ENCODE measurements at places on chromosomes 5 and 9.
A peak's percentile ranks its signal among the peaks of the same experiment; 100 is the strongest.

GRCh38 chr9:35938474-35939356 lies 19.2 kb downstream of the OR2S2 start:
- no peak for DNase-seq

GRCh38 chr5:132456296-132456986 lies 34.1 kb downstream of the IRF1 start:
- no peak for DNase-seq

DNA sequence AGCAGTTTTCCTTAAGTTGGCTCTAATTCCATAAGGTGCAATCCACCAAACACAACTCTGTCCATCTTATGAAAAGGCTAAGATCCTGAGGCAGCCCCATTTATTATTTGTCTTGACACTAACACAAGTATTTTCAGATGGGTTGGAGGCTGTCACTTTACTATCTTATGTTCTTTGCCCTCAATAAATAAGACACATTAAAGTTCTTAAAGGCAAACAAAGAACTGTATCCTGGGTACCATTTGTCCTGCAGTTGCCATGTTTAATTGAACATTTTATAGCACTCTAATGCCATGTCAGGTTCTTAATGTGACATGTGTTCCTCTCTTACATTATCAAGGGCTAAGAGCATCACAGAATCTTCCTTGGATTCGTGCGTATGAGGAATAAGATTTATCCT lies 189.5 kb upstream of the SNX2 start:
- no peak for DNase-seq

DNA sequence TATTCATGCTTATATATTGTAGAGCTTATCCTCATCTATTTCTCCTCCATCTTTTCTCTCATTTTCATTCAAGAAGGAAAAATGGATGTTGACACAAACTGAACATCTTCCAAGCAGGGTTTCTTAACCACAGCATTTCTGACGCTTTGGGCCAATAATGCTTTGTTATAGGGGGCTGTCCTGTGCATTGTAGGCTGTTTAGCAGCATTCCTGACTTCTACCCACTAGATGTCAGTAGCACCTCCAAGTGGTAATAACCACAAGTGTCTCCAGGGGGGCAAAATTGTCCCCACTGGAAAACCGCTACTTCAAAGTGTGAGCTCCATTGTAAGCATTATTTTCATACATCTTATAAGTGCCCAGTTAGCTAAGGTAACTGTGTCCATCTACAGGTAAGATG lies 2.6 kb upstream of the TXNDC8 start:
- peak; percentile 27 for DNase-seq

GRCh38 chr5:43613370-43613769 lies 10.4 kb downstream of the NNT start:
- no peak for DNase-seq

DNA sequence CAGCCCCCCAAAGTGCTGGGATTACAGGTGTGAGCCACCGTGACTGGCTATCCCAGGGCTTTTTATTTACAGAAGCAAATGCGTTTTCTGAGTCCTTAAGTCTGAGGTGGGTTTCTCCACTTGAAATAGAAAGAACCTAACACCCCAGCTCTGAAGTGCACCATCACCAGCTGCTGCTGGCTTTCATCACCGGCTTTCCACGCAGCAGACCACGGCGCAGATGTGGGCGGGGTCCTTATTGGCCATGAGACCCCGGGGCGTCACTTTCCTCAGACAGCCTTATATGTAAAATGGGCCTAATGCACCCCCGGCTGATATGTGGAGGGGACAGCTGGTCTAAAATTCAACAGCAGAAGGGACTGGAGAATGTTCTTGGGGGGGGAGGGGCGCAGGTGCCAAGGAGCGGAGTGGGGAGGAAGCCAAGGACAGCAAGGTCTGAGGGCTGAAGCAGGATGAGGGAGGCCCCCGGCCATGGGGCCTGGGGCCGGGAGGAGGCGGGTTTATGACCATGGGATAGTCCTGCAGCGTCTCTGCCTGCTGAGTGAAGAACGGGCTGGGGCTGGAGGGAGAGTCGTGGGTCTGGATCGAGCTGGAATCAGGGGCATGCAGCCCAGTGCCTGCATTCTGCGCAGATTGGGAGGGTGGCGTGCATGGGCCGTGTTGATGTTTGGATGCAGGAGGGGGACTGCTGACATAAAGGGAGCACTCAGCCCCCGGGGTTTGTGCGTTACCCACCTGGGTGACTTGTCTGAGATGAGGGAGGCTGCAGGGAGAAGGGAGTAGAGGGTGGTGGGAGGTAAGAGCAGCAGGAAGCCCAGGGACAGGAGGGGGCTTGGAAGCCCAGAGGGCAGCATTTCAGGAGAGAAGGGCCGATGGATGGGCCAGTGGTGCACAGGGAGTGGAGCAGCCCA lies 30.2 kb downstream of the RASGEF1C start:
- DNase-seq: no peak

DNA sequence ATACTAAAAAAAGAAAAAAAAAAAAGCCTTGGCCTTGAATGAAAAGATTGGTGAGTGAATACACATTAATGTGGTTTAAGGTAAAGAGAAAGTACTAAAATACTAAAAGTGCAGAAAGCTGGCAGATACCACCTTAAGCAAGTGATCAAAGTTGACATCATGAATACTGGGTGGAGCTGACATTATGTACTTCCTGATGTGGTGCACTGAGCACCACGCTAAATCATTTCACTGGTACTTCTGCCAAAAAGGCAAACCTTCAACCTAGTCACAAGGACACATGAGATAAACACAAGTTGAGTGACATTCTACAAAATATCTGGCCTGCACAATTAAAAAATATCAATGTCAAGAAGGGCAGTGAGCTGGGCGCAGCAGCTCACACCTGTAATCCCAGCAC lies 33.8 kb upstream of the PANK3 start:
- no peak for DNase-seq

DNA sequence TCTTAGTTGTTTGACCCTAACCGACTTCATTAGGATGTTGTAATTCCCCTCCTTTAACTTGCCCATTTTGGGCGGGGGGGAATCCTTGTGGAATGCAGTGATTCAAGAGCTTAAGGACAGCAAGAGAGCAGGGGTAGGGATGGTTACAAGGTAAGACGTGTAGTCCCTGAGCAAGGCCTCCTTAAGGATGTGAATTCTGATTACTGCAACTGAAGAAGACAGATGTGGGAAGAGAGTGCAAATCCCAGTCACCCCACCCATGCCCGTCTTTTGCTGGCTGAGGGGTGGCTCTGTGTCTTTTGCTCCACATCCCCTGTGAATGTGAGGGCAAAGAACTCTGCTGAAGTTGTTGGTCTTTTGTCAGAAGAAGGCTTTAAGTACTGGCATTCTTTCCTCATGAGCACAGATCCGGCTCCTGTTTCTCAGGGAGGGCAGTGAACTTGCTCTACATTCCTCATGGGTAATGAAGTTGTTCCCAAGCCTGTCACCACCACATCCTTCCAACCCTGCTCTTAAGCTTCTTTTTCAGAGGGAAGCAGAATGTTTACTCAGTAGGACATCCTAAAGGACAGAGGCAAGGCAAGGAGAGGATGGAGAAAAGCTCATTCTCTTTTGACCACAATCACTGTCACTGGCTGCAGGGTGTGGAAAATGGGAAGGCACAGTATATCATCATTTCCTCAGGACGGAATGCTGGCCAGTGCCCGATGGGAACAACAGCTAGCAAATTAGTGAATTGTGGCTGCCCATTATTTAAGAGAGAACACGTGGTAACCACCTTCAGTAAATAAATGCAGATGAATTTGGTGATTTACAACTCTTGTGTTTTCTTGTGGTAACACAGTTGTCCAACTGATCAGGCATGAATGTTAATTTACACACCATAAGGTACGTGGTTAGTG lies 61.5 kb downstream of the RAI14 start:
- no peak for DNase-seq

- DNase-seq: peak; percentile 89
These were observed 15.8 kb upstream of the HACD4 start for GRCh38 chr9:21047281-21047691.

DNA sequence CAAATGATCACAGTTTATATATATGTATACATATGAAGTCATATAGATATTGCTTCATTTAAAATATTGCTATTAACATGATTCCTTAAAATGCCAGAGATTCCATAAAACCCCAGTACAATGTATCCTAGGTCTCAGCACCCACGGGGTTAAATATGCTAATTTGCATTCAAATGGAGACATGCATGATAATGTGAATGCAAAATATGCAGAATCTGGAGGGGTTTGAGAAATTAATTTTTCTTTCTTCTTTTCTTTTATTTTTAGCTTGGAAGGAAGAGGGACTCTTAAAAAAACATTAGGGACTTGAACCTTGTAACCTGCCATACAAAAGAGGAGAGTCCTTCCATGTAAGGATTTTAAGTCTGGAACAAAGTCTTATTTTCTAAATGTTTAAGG lies 211.9 kb downstream of the MEF2C start:
- no peak for DNase-seq

- no peak for DNase-seq
These were observed 214.1 kb upstream of the VLDLR start for GRCh38 chr9:2407450-2407849.

DNA sequence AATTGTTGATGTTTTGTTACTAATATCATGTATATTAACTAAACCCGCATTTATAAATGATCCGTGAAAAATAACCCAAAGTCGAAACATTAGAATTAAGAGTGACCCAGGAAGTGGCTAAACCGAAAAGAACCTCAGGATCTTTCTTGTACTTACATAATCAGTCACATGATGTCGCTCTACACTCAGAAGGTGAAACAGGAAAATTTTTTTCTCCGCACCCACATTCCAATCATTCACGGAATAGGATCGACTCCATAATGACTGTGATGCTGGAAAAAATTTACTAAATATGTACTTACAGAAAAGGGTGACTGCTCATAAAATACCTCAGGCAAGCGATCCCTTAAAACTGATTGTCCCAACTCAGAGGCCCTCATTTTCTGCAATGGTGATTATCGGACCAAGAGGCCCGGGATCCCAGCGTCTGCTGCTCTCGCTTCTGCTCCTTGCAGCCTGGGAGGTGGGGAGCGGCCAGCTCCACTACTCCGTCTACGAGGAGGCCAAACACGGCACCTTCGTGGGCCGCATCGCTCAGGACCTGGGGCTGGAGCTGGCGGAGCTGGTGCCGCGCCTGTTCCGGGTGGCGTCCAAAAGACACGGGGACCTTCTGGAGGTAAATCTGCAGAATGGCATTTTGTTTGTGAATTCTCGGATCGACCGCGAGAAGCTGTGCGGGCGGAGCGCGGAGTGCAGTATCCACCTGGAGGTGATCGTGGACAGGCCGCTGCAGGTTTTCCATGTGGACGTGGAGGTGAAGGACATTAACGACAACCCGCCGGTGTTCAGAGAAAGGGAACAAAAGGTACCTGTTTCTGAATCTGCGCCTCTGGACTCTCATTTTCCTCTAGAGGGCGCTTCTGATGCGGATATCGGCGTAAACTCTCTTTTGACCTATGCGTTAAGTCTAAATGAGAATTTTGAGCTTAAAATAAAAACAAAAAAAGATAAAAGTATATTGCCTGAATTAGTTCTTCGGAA lies at the start of gene PCDHA12:
PCDHA12 (plus strand) TSS at position 224 of the 981 bp plus-strand sequence; CDS start at position 389, 165 bp downstream.
- DNase-seq: no peak

DNA sequence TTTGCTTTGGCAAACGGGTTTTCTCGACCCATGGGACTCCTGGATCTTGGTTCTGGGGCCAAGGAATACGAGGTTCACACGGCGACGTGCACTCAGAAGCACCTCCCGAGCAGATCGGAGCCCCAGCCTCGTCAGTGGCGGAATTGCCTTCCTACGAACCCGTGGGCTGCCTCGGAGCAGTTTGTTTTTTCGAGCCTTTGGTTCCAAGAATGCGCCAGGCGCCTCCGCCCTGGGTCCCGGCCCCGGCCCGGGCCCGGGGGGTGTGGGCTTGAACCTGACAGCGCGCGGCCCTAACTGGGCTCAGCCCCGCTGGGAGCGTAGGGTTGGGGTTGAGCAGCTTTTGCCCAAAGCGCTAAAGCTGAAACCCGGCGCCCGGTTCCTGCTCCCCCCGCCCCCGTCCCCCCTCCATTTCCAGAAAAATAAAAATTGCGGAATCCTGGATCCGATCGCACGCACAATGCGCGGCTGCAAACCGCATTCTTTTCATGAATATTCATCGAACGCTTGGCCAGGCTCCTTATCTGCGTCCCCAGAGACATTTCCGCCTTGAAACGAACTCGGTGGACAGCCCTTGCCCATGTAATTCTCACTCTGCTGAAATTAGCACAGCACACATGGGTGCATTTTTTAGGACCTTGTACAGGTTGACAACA lies 1.0 kb downstream of the BASP1 start:
- DNase-seq: peak; percentile 77

DNA sequence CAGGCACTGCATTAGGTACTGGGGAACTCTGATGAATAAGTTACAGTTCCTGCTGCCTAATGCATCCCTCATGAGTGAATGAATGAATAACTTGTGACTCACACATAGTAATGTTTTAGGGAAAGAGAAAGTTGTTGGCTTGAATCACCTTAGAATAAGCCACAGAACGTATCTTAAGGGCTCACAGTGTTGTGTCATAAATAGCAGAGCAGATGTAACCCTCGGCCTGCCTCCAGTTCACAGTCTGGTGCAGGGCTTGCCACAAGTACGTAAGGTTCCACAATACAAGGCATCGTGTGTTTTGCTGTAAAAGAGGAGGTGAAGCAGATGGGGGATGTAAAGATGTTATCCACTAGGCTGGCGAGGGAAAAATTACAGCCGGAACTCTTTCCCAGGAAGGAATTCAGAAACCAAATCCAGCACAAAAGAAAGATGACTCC lies 218.7 kb downstream of the TRPM3 start:
- DNase-seq: no peak

- DNase-seq: no peak
These were observed 71.4 kb downstream of the OTULIN start for GRCh38 chr5:14735944-14736343.

GRCh38 chr9:38357350-38358114 lies 35.0 kb upstream of the ALDH1B1 start:
- DNase-seq: no peak

DNA sequence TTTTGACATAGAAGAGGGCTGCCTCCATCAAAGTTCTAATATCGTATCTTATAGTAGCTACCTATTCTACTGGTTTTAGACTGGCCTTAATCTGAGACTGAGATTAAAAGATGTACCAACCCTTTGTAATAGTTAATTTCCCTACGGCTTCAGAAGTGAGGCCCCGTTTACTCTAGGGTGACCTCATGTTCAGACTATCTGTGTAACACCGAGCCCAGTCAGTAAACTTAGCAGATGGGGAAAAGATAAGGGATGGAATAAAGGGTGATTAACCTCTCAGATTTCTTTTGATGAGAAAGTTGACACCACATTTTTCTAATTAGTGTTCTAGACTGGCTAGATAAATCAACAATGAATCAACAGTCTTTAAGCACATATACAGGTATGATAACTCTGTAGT lies 283.1 kb downstream of the KCTD16 start:
- no peak for DNase-seq

All from OCI-M1 (cell line).